Endothelial cell (in vitro differentiated cells): ENCODE measurements at places on chromosomes 5 and 9.

DNA sequence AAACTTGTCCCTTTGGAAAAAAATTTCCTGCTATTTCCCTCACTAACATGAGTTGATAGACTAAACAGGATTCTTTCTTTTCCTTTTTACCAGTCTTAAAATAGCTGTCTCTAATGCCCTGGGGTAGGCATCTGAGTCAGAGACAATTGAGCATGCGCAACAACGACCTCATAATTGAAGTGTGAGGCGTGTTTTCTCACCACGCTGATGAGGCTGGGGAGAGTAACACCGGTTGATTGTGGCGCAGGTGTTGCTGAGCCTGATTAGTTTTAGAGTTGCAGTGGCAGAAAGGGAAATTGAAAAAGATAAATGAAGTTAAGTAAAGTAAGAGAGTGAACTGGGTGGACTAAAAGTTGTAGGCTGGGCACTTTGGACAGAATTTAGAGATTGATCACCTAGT lies 213.7 kb downstream of the TLR4 start:
- DNase-seq: no peak

DNA sequence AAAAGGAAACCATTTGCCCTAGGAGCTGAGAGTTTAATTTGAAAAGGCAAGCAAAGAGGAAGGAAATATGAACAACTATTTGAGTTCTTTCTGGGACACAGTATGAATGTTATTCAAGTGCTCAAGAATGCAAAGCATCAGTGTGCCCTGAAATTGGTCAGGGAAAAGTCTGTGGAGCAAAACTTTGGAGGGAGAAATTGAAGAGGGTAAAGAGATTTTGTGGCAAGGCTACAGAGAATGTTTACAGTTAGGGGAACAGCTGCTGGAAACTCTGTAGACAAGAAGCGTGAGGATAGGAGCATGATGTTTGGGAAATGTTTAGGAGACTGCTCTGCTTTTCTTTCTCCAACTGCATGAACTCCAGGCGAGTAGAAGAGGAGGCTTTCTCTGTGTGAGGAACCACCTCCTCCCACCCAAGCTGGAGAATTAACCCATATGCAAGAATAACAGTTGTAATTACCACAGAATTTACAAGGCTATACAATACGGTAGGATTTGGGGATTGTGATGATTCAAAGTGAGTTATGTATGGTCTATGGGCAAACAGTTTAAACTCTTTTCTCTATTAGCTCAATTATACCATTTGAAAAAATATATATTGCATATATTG lies 75.4 kb upstream of the IL7R start:
- no peak for DNase-seq

DNA sequence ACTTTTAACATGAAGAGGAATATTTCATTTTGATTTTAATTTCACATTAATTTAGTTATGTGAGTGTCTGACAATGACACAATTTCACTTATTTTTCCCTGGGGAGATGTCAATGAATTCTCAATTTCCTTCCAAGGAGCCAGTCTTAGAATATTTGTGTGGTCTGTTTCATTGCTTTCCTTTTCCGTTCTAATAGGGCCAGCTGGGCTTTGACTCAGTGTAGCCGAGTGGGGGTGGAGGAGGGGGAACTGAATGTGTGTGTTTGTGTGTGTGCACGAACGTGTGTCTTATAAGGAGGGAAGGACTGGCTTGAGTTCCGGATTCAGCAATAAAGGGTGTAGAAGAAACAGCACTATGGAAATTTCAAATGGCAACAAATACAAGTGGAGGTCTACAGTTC lies 100.0 kb downstream of the BASP1 start:
- no peak for DNase-seq

DNA sequence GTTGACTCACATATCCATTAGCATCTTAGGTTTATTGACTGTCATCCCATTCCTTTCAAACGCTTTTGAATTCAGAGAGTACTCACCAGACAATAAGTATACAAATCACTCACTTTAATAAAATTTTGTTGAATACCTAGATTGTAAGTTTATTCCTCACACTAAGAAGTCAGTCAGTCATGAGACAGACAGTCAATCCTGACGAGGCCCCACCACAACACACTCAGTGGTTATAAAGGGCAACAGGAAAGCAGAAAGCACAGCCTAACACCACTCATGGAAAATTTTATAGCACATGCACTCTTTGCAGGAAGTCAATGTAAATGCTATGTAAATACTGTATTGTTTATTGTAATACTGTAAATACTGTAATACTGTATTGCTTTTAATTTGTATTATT lies 176.3 kb upstream of the PTGER4 start:
- no peak for DNase-seq

DNA sequence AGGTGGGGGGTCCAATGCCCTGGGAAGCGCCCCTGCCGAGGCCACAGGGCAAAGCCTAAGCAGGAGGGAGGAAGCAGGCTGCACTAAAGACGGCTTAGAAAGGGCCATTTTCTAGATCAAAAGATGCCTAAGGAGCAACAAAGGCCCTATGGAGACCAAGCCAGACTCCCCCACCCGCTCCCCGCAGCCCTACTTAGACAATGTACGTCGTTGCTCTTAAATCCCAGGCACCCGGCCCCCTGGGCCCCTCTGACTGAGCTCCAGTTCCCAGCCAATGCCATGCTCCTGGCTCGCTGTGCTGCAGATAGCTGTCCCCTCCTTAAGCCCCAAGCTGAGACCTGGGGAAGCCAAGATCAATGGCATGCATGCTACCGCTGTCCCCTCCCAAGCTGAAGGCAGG lies 10.3 kb downstream of the IPPK start:
- no peak for DNase-seq

DNA sequence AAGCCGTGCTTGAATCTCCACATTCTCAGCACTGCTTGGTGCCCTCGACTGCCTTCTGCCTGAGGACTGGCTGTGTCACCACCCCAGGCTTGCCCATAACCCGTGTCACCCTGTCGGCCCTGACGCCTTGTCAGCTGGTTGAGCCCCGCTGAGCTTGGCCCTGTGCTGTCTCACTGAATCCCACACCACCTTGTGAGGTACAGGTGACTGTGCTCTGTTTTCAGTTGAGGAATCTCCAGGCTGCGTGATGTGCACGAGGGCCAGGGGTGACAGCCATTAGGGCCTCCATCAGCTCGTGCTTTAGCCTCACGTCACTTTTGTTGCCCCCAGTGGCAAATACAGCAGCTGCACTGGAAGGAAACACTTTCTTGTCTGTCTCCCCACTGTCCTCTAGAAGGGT lies 90.7 kb downstream of the CACNA1B start:
- DNase-seq: no peak

GRCh38 chr9:18596920-18597319 lies 123.0 kb downstream of the ADAMTSL1 start:
- no peak for DNase-seq

- DNase-seq: no peak
Measured at GRCh38 chr9:98260635-98261034, 5.2 kb upstream of the TBC1D2 start.

DNA sequence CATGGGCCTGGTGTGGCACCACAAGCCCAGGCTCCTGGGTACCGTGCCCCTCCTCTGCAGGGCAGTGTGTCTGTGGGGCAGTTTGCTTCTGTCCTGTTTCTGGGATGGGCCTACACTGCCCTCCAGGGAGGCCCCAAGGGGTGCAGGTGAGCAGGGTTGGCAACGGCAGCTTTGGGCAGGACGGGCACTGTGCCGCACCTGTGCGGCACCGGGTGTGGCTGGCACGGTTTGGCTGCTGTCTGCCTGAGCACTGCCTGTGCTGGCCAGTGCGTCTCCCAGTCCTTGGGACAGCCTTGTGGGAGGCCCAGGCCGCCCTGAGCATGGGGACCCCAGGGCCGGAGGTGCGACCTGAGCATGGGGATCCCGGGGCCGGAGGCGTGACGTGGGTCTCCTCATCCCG lies 37.2 kb downstream of the RXRA start:
- DNase-seq: no peak

DNA sequence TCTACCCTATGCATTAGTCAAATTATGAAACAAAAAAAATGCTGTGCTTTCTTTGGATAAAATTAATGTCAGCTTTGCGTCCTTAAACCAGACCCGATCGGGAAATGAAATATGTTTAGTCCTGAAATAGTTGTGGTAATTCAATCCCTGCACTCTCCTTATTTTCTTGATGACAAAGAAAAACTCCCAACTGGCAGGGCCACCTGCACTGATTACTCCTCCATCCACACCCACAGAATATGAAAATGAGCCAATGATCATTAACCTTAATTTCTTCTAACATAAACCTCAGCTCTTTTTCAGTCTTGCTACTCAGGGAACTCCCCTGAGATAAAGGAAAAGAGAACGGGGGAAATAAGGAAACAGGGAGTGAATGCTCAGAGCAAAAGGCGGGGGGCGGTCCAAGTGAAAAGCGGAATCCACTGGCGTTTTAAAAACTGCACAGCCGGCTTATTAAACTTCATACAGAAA lies 245.3 kb downstream of the BNC2 start:
- DNase-seq: no peak

DNA sequence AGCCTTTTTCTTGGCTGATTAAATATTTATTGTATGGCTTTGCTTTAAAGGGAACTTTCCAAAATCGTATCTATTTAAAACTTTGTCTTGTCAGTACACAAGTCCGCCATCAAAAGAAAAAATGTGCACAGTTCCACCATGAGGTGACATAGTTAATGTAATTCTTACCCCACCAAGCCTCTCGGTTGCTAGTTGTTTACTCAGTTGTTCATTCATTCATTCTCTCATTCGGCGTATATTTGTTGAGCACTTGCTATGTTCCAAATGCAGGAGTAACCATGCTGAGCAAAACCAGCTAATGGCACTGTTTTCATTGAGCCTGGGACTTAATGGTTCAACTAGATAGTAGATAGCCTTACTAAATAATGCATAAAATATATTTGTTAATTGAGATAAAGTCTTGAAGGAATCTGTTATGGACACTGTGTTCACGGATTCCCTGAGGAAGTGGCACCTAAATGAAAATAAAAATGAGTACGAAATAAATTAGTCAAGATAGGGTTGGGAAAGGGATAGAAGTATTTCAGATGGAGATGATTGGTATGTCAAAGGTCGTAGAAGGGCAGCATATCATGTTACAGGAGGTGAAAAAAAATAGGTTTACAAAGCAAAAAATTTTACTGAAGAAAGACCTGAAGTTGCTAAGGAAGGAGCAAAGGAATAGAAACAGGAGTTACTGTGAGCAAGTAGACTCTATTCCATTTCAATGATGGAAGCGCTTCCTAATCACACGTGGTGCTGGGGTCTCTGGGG lies 1.5 kb downstream of the DCAF10 start:
- DNase-seq: no peak

DNA sequence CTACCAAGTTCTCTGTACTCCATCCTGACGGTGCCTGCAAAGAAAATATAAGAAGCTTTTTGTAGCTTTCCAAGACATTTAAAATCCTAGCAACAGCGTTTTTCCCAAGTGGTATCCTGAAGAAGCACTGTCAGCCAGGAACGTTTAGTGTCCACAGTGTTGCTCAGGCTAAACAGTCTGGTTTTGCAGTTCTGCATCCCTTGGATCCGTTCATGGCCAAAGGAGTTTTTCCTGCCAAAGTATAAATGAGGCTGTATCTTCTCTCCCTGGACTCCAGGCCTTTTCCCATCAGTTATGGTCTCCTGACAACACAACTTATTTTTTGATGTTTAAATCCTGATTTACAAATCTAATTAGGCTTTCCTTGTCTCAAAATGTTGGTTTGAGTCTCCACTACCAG lies 925.8 kb downstream of the TLE1 start:
- no peak for DNase-seq

DNA sequence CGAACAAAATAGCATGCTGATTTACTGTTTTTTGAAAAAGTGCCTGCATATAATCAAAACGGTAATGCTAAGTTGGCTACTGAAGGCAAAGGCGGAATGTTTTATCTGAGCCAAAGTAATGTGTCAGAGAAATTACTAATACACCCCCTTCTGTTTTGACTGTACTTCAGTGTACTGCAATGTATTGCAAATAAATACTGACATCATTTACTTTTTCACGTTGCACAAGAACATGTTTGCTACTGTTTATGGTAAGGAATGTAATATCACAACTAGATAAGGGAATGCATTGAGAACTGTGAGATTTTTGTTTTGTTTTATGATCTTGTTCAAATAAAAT lies 813 bp upstream of the AGTPBP1 start:
- DNase-seq: no peak

- DNase-seq: no peak
Measured at GRCh38 chr9:126474206-126474765, 139.4 kb upstream of the LMX1B start.

DNA sequence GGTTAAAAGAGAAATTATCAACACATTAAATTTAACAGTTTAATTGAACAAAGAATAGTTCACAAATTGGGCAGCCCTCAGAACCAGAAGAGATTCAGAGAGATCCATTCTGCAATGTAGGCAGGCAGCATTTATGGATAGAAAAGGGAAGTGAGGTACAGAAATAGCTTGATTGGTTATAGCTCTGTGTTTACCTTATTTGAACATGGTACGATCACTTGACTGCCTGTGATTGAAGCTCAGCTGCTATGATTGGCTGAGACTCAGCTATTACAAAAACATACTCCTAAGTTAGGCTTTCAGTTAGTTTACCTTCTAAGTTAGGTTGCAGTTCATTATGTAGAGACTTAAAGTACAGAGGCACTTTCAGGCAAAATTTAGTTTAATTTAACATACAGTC lies 7.3 kb downstream of the CNTRL start:
- DNase-seq: no peak

- no peak for DNase-seq
Measured at GRCh38 chr9:37986771-37987258, 82.2 kb downstream of the SHB start.

DNA sequence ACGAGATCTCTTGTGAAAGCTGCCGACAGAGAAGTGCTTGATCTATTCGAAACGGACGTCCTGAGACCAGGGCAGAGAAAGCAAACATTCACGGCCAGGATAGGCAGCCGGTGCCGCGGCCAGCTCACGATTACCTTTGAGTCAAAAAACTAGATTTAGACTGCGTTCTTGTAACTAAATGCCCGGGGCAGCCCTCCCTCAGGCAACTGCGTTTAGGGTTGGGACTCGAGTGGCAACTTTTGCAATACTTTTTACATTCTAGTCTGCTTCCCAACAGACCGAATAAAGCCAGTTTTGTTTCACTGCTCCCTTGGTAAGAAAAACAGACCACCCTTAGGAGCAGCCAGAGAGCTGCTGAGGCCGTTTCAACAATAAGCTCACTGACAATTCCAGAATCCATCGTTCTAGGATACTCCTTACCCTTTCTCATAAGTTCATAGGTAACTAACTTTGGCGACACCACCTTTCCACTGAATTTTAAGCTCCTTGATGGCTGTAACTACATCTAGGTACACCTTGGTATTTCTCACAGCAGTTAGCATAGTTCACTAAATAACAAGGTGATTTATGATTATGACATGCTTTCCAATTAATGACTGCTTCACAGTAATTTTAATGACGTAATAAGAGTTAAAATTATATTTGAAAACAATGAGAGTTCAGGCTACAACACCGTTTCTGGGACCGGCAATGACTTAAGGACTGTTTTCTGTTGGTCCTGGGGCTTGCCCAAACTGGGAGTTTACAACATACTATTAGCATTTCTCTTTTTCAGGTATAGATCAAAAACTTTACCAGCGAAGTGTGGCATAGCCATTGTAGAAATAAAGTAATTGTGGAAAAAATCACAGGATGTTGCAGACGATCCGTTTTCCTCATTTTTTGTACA lies 899 bp upstream of the RAPGEF6 start:
- no peak for DNase-seq
